Stimulated activated naive CD4-positive, alpha-beta T cell treated with Interleukin-2 at 50 U/mL for 16 hours (primary cell): ENCODE measurements at places on chromosomes 6 and 20.
A peak's percentile ranks its signal among the peaks of the same experiment; 100 is the strongest.

DNA sequence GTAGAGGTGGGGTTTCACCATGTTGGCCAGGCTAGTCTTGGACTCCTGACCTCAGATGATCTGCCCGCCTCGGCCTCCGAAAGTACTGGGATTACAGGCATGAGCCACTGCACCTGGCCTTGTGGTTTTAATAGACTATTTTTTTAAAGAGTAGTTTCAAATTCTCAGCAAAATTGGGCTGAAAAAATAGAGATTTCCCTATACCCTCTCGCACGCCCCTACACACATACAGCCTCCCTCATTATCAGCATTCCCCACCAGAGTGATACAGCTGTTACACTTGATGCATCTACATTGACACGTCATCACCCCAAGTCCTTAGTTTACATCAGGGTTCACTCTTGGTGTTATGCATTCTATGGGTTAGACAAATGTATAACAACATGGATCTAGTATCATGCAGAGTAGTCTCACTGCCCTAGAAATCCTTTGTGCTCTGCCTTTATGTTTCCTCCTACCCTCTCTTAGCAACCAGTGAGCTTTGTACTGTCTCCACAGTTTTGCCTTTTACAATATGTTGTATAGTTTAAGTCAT lies 103.6 kb downstream of the CDYL start:
- DNase-seq = no peak

- DNase-seq = no peak
Observed at GRCh38 chr6:132209351-132209750, 191.9 kb downstream of the MOXD1 start.

- DNase-seq = no peak
Observed at GRCh38 chr20:1660246-1660645, 2.7 kb upstream of the SIRPG start.

DNA sequence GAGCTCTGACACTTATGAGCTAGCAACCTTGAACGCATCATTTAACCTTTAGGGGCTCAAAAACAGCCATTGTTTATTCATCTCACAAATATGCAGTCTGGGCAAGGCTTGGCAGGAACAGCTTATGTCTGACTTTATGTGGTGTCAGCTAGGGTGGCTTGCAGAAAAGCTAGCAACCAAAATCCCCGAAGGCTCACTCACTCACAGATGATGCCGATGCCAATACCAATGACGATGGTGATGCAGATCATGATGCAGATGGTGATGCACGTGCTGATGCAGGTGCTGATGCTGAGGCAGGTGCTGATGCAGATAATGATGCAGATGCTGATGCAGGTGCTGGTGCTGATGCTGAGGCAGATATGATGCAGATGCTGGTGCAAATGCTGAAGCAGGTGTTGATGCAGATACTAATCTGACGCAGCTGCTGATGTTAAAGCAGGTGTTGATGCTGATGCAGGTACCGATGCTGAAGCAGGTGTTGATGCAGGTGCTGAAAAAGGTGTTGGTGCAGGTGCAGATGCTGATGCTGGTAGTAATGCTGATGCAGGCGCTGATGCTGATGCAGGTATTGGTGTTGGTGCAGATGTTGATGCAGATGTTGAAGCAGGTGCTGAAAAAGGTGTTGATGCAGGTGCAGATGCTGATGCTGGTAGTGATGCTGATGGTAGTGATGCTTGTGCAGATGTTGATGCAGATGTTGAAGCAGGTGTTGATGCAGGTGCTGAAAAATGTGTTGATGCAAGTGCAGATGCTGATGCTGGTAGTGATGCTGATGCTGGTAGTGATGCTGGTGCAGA lies 195.6 kb downstream of the NFATC2 start:
- no peak for DNase-seq

GRCh38 chr6:6557886-6558285 lies 30.6 kb upstream of the LY86 start:
- no peak for DNase-seq

DNA sequence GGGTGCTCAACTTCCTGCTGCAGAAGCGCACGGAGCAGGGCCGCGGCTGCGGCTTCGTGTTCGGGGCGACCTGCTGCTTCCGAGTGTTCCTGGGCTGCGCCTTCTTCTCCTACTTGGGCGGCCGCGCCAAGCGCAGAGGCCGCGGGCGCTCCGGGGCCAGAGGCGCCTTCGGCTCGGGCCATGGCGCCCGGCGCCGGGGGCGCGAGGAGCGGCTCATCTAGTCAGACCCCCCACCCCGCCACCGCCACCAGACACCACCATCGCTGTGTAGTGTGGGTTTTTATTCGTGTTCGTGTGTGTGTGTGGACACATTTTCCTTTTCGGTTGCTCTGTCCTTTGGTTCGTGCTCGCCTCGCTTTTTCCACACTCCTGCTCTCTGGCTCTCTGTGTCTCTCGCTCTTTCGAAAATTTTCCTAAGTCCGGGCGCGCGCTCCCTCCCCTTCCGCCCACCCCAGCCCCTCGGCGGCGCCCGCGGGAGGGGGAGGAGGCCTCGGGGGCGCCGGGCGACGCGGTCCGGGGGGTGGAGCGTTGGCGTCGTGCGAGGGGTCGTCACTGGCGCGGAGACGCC lies 38.1 kb downstream of the GNAS start:
- DNase-seq = peak; percentile 59

DNA sequence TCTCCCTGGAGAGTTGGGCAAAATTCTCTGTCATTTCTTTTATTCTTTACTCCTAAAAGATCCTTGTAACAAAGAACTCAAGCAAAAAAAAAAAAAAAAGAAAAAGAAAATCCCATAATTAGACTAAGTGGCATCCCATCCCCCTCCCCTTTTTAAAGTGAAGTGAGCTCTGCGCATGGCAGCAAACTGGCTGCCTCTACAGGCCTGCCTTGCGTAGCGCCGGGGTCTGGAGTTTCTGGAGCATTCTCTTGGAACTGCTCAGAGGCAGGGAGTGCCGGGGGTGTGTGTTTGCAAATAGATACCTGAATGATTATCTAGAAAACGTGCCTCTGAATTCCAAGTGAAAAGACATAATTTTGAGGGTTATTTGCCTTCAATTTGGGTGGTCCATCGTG lies 48.1 kb downstream of the FOXC1 start:
- no peak for DNase-seq

DNA sequence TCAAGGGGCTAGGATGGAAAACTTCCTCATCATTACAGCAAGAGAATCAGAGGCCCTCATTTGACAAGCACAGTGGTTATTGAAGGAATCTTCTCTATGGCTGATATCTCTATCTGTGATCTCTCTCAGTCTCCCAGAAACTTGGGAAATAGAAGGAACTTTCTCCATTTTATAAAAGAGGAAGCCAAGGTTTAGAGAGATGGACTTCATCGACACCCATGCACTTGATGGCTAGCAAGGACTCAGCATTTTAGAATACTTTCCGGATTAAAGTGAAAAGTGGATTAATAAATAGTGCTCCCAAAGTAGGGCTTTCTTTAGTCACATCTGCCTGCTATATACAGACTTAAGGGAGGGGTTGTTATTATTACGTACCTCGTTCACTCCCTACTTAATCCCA lies 34.2 kb upstream of the TGM3 start:
- no peak for DNase-seq

DNA sequence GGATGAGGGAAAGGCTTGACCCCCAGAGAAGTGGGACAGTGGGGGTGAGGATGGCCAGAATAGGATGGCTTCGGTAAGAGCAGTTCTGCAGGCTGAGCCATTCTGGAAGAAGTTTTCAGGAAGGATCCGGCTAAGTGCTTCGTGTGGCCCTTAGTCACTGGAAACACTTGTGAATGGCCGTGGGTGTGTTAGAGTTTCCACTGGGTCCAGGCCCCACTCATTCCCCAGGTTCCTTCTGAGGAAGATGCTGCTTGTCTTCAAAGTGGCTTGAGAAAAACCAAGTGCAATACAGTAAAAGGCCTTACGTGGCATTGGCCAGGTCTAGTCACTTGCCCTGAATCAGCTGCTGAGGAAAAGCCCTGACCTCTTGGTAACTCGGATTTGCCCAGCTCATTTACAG lies 27.9 kb downstream of the MANBAL start:
- no peak for DNase-seq

DNA sequence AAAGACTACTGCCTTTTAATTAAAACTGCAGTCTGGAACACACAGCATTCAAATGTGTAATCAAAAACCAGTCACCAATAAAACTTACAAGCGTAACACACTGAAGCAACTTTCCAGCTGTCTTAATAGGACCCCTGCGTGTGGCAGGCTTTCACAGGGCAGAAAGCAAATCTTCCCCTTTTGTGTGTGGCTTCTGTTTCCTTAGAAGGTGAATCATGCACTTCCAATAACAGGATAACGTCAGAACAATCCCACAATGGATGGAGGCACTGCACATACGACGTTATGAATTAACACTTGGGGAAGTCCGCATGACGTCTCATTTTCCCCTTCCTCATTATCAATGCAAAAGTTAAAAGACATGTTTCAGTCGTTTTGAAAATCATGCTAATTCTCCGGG lies 44.8 kb downstream of the INSM1 start:
- no peak for DNase-seq

GRCh38 chr6:3301506-3301905 lies 42.8 kb downstream of the PSMG4 start:
- DNase-seq = no peak

DNA sequence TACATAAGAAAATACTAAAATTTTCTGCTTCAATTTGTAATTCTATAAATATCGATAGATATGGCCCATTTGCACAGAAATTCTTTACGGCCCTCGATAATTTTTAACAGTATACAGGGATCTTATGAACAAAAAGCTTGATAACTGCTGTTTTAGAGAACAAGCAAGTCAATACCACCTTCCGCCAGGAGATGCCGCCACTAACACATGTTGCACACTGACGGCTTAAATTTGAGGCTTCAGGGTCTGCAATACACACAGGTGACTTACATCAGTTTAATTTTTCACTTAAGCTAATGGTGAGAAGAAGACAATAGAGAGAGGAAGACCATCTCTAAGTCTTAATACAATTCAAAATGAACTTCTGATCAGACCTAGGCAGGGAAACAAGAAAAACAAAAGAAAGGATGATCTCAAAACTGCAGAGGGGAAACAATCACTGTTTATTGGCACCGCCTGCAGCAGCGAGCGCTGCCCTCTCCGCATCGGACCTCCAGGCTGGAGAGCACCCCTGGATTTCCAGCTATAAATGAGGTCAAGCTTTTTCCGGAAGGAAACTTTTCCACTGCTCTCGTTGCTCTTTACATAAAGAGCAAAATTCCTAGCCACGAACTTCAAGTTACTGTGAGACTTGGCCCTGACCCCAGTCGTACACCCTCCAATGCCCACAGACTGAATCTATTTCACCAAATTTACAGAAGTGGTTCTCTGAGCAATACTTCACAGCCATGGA lies 53.9 kb downstream of the OTOR start:
- peak; percentile 13 for DNase-seq

GRCh38 chr20:62792940-62793756 lies 3.1 kb upstream of the MRGBP start:
- no peak for DNase-seq

DNA sequence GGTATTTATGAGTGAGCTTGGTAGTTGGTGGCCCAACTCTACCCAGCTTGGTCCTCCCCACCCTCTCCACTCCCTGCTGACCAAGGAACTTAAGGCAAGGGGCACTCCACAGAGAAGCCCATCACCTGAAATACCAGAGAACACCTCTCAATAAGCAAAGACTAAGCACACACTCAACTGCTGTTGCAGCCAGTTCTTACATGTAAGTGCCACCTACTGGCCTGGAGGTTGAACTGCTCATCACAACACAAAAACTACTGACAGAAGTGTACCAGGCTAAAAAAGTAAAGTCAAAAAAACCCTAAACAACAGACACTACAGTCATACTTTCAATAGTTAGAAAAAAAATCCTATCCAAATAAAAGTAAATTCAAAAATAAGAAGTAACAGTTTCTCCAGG lies 146.2 kb downstream of the FAM83B start:
- no peak for DNase-seq

GRCh38 chr6:3770023-3770720 lies 18.7 kb upstream of the PXDC1 start:
- DNase-seq = no peak

- no peak for DNase-seq
Observed at GRCh38 chr6:90095788-90096187, 200.9 kb downstream of the BACH2 start.

DNA sequence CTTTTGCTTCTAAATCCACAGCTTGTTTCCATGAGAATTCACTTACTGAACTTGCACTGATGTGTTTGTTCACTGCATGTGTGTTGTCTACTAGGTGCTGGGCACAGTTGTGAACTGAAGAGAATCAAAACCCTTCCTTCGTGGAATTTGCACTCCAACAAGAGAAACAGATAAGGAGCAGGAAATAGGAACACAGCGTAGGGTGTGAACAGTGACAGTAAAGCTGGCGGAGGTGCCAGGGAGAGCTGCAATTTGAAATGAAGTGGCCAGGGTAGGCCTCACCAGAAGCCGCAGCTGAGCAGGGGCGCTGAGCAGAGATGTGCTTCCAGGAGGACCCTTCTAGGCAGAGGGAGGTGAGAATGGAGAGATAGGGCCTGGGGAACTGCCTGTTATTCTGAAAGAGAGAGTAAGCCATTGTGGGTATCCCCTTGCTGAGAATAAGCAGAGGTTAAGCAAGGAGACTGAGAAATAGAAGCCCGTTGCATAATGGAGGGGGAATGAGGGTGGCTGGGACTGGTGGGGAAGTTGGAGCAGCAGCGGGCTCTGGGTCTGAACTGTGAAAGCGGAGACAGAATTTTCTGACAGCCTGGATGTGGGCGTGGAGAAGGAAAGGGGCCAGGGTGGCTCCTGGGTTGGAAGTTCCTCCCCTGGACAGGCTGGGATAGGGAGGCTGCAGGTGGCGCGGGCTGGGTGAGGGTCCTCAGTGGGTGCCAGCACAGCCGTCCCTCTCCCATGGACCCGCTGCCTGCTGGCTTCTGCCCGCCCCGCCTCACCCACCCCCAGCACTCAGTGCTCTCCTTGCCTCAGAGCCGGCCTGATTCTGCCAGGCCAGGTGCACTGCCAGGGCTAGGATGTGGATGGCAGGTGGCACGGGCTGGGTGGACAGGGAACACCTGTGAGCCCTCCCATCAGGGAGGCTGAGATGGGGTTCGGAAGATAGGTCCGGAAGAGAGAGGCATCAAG lies 114.7 kb upstream of the AFDN start:
- no peak for DNase-seq

DNA sequence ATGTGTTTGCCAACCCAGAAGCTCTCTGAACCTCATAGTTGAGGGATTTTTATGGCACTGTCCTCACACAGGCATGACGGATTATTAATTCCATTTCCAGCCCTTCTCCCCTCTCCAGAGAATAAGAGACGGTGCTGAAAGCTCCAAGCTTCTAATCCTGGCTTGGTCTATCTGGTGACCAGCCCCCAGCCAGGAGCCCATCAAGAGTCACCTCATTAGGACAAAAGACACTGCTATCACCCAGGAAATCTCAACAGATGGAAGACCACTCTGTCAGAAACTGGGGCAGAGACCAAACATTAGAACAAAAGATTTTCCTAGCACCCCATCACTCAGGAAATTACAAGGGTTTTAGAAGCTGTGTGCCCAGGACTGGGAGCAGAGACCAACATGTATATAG lies 48.2 kb downstream of the STMND1 start:
- no peak for DNase-seq
